ENCODE measurements at places on chromosomes 16 and 17.

- peak; percentile 1 for DNase-seq
These were observed 37.6 kb upstream of the PIRT start for GRCh38 chr17:10875430-10875851.

DNA sequence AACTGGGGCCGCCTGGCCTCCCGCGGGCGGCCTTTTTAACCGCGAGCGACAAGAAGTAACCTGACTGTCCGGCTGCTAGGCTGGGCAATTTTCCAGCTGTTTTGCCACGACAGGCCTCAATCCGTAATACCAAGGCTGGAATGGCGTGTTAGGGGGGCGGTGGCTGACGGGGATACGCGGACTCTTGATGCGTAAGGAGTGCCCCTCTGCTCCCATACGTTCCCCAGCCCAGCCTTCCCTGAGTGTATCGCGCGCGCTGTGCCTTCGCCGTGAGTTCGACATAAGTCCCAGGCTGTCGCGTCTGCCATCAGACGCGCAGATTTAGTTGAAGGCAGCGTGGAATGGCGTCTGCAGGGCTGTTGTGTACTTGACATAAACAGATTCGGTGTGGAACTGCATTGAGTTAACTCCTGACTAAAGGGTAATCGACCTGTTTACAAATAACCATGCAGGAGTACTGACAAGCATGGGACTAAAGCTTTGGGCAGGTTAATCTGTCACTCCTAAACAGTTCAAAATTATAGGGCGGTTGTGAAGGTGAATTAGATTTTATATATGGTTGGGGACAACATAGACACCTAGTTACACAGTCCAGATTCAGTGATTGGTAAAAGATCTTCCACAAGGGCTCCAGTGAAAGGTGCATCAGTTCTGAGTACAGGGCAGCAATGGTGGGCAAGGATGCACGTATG, 16.6 kb upstream of the ERN1 start:
- DNase-seq: peak; percentile 37

DNA sequence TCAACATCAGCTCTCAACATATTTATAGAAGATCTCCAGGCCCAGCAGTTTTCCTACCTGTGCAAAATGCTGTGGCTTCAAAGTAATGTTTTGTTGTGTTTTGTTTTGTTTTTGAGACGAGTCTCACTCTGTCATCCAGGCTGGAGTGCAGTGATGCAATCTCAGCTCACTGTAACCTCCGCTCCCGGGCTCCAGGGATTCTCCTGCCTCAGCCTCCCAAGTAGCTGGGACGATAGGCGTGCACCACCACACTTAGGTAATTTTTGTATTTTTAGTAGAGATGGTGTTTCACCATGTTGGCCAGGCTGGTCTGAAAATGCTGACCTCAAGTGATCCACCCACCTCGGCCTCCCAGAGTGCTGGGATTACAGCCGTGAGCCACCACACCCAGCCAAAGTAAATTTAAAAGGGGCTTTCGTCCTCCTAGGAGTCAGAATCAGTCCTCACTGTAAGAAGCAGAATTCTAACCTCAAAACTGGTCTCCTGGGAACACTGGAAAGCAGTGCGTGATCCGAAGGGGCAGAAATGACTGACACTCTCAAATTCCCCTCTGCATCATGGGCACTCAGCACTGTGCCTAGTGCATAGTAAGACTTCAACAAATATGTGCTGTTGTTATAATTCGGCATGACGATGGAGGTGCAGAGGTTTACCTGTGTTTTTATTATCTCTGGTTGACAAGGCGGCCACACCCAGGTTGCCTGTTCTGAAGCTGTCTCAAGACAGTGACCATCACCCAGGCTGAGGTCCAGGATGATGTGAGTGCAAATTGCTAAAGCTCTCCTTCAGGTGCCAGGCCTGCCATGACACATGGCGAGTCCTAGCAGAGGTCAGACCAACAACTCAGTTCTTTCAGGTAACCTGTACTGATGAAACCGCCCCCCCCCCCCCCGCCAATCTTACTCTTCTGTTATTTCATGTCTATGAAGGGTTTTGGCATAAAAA, 59.8 kb downstream of the ADCY9 start:
- no peak for DNase-seq

GRCh38 chr16:64910356-64910755, 211.5 kb downstream of the CDH11 start:
- no peak for DNase-seq

- DNase-seq: no peak
These were observed 14.4 kb upstream of the TIMP2 start for GRCh38 chr17:78939615-78940014.

- DNase-seq: peak; percentile 62
These were observed 4.7 kb downstream of the ITGAE start for GRCh38 chr17:3796110-3796821.

DNA sequence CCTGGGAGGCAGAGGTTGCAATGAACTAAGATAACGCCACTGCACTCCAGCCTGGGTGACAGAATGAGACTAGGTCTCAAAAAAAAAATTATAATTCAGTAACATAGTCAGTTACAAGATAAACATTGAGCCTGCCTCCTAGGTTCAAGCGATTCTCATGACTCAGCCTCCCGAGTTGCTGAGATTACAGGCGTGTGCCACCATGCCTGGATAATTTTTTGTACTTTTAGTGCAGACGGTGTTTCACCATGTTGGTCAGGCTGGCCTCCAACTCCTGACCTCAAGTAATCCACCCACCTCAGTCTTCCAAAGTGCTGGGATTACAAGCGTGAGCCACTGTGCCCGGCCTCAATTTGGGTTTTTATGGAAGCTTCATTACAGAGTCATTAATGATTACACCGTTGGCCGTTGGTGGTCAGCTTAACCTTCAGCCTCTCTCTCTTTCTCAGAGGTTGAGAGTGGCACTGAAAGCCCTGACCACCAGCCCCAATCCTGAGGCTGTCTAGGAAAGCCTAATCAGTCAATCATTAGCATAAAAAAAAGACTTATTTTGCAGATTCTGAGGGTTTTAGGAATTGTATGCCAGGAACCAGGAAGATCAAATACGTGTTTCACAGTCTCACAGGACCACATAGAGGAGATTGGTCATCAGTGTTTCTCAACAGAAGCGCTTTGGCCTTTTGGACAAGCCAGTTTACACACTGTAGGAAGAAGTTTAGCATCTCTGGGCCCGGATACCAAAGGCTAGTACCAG, 1.3 kb upstream of the LRRC37A3 start:
- DNase-seq: no peak

DNA sequence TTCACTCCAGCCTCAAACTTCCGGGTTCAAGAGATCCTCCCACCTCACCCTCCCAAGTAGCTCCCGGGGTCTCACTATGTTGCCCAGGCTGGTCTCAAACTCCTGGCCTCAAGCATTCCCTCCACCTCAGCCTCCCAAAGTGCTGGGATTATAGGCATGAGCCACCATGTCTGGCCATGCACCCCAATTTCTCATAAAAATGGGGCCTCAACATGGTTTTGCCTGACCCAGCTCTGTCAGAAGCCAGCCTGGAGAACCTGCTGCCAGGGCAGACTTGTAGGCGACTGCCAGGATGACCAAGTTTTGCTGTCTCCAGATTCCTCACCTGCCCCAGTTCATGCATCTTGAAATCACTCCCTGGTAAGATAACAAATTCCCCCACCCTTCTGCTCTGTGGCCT, 82.9 kb downstream of the AIPL1 start:
- DNase-seq: no peak

- DNase-seq: no peak
These were observed 154.2 kb downstream of the VPS53 start for GRCh38 chr17:560432-560873.

- DNase-seq: no peak
These were observed 61.8 kb upstream of the RBFOX1 start for GRCh38 chr16:7270823-7271222.

DNA sequence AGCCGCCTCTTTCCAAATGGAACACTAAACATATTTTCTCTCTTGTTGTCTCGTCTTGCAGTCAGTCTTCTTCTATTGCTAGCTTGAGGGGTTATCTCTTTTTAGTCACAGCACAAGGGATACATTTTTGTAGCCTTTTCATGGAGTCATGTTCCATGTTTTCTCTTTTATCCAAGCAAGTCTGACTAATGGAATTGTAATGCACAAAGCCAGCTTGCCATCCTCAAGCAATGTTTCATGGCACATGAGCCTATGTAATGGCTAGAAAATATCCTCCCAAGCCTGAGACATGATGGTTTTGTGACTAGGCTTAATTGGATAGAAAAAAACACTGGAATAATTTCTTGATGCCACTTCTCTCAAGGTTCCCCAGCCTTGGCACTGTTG, 414.6 kb upstream of the GOT2 start:
- no peak for DNase-seq

DNA sequence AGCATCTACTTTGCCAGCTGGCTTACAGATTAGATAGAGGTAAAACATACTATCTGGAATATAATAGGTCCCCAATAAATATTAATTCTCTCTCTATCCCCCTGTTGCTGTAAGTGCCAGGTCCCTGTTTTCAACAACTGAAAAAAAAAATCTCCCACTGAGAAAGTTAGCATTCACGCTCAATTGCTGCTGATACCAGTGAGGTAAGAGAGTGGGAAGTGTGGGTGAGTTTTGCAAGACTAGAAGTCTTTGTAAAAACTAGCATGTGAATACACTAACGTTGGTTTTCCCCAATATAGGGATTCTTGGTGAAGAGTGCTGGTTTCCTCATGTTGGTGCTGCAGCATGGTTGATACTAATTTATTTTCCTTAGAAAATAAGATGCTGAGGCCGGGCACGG, 11.7 kb upstream of the TAOK1 start:
- no peak for DNase-seq

GRCh38 chr17:18965530-18966236, 13.7 kb downstream of the SLC5A10 start:
- no peak for DNase-seq

GRCh38 chr17:77204536-77204935, 63.8 kb downstream of the SEC14L1 start:
- DNase-seq: no peak

DNA sequence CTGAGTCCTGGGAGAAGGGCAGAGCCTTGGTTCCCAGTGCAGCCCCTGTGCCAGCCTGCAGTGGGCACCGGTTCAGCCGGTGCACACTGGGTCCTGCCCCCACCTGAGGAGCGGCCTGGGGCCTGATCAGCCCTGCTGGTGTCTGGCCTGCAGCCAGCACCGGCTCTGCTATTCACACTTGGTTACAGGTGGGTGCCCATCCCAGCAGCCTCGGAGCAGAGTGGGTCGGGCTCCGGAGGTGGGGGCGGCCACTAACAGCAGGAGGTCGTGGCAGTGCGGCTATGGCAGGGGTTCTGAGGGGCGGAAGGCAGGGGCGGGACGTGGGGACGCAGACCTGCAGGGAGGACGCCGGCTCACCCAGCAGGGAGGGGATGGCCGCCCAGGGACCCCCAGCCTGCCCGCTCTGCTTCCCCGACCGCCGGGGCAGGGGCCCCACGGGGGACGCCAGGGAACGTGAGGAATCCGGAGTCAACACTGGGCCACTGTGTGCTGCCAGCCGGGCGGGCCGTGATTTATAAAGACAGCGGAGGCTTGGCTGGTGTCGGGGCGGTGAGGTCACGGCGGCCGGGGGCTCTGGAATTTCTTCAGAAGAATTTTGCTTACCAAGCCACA, 20.3 kb downstream of the METRNL start:
- DNase-seq: no peak

GRCh38 chr16:57559072-57559790, 16.8 kb downstream of the ADGRG5 start:
- no peak for DNase-seq

- DNase-seq: no peak
These were observed 1.5 kb downstream of the MXRA7 start for GRCh38 chr17:76709077-76709950.

- no peak for DNase-seq
These were observed 3.7 kb downstream of the ADAD2 start for GRCh38 chr16:84194470-84195200.

DNA sequence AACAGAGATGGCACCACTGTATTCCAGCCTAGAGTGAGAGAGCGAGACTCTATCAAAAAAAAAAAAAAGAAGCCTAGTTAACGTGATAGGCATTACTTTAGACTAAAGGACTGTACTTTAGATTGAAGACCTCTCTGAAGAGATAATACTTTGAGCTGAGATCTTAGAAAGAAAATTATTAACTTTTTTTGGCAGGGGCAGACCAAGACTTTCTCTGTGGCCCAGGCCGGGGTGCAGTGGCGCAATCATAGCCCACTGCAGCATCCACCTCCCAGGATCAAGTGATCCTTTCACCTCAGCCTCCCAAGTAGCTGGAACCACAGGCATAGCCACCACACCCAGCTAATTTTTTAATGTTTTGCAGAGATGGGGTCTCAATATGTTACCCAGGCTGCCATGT, 75.7 kb upstream of the TNRC6A start:
- DNase-seq: no peak

GRCh38 chr16:8888951-8889892, 7.1 kb downstream of the LITAFD start:
- no peak for DNase-seq

GRCh38 chr16:70778901-70779309, 22.1 kb downstream of the VAC14 start:
- no peak for DNase-seq

GRCh38 chr17:9343516-9343915, 232.1 kb downstream of the STX8 start:
- no peak for DNase-seq

- no peak for DNase-seq
These were observed 49.5 kb upstream of the CRHR1 start for GRCh38 chr17:45734598-45734997.

GRCh38 chr16:4737545-4737944, 3.2 kb downstream of the DNAAF8 start:
- DNase-seq: no peak
